Hematopoietic multipotent progenitor cell treated with erythropoietin and hydrocortisone succinate and interleukin-3 and kit ligand, for 15 days (in vitro differentiated cells): ENCODE measurements at places on chromosomes 12 and 14.
A peak's percentile ranks its signal among the peaks of the same experiment; 100 is the strongest.

DNA sequence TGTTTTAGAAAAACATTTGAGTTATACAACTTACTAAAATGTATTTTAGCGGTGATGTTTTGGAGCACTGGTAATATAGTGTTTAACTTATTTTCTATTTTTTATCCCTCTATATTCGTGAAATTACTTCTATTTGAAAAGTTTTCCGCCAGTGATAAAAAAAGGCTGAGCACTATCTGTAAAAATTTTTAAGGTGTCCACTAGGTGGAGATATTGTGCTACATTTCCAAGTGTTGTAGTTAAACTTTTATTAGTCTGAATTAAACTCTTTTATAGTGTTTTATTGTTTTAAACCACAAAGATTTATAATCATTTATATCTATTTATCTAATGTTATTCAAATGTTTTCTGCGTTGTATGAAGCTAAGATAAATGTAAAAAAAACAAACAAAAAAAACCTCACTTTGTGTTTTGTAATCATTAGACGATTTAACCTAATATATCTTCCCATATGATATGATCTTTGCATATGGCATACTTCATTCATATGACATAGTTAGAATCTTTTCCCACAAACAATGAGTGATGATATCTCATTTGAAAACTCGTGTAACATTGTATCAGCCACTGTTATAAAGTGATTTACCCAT, 11.8 kb downstream of the ALG10B start:
- DNase-seq = peak; percentile 54

DNA sequence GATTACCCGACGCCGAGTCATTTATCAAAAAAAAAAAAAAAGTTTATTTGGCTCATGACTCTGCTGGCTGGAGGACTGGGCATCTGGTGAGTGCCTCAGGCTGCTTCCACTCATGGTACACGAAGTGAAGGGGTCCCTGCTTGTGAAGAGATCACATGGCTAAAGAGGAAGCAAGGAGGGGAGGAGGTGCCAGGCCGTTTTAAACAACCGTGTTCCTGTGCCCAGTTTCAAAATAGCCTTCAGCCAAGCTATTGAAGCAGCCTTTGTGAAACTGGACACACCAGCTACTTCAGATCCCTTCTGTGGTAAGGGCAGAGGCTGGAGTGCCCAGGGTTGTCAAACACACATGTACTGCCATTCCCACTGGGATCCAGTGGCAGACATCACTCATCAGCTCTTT, 7.6 kb downstream of the POP5 start:
- DNase-seq = no peak

GRCh38 chr14:71472356-71473340, 459.6 kb upstream of the RGS6 start:
- no peak for DNase-seq

DNA sequence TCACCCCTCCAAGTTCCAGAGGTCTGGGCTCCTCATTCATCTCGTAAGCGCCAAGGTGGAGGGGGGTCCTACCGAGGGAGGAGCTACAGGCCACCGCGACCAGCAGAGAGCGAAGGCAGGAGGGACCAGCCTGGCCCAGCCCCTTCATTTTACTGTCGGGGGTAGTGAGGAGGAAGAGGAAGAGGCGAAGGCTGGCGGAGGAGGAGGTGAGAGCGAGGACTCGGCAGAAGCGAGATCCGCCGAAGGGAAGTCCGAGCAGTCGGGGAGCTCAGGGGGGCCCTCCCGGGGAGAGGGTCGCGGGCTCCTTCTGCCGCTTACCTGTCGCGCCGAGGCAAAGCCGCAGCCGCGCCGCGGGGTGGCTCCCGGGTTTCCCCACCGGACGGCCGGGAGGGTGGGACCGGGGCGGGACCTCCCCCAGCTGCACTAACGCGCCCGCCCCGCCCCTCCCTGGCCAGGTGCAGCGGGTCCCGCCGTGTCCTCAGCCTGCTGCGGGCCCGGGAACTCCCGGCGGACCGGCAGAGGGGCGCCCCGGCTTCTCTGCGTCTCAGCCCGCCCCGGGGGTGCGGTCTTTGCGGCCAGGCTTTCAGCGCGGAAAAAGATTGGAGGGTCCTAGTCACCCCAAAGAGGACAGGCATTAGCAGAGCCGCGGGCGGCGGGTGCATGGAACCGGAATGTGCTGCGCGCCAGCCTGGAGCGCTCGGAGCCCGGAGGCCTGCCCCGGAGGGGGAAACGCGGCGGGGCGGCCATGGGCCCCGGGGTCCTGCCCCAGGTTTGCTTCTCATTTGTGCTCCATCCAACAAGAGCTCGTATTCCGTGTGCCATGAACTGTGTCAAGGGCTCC, at the start of gene GALNT6:
TSS of gene GALNT6 (minus strand) at position 124 of the 841 bp plus-strand sequence. CDS start 11,625 bp downstream, outside the sequence.
- DNase-seq = peak; percentile 58

GRCh38 chr12:49716553-49716952, 9.3 kb upstream of the FMNL3 start:
- no peak for DNase-seq

- DNase-seq = no peak
These were observed 794 bp downstream of the SLC22A17 start for GRCh38 chr14:23351681-23352505.

- no peak for DNase-seq
These were observed 123.3 kb downstream of the SSPN start for GRCh38 chr12:26318661-26319068.

DNA sequence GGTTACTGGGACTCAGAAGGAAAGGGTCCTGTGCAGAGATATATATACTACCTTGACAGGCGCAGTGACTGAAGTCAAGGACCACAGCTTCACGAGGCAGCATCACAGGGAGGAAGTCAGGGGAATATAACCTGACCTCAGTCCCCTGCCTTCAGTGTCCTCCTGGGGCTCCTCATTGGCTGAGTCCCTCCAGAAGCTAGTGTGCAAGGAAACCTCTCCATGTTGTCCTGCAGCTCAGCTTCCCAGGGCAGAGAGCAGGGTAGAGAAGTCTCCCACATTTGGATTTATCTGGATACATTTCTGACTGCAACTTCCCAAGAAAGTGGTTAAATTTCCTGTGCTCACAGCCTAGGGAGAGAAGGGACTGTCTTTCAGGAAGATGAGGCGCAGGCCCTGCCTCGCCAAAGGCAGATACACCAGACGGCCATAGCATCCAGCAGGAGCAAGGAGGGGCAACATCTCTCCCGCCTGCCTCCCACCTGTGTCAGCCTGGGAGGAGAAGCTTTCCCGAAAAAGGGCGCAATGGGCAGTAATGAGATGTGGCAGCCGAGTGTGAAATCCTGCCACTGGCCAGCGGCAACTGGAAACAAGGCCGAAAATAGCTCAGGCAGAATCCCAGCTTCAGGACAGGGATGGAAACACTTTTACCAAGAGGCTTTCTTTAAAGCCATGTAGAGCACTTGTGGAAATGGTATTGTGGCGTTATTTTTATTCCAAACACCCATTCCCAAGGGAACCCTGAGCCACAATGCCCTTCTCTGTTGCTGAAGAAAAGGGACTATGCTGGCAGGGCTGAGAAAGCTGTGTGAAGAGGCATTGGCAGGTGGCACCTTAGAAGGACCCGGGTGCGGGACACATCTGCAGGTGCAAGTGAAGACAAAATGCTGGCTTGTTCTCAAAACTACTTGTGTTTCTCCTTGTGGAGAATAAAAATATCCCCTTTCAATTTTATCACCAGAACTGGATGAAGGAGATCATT, 54.9 kb upstream of the HIF1A start:
- DNase-seq = no peak

DNA sequence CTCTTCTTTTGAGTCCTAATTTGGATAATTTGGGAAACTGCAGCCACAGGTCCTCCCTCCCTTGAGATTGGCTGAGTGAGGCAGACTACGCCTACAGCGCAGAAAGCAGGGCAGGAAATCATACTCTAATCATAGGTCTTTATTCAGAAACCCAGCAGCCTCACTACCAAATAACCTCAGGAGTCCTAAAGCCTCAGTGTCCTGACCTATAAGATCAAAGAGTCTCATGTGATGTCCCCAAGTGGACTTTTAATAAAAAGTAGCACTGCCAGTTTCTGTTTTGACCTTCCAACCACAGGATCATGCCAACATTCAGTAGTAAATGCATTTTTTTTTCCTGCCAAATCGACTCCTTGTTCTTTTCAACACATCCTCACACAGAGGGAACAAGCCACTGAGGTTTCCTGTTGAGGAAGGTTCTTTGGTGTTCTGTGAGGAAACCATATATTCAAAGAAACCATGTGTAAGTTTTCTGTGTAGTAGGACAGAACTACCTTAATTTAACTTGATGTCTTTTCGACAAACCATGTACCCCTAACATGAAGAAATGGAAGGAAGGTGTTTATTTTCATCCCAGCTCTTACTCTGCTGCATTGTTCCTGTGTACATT, 72.2 kb downstream of the VCPKMT start:
- DNase-seq = no peak

DNA sequence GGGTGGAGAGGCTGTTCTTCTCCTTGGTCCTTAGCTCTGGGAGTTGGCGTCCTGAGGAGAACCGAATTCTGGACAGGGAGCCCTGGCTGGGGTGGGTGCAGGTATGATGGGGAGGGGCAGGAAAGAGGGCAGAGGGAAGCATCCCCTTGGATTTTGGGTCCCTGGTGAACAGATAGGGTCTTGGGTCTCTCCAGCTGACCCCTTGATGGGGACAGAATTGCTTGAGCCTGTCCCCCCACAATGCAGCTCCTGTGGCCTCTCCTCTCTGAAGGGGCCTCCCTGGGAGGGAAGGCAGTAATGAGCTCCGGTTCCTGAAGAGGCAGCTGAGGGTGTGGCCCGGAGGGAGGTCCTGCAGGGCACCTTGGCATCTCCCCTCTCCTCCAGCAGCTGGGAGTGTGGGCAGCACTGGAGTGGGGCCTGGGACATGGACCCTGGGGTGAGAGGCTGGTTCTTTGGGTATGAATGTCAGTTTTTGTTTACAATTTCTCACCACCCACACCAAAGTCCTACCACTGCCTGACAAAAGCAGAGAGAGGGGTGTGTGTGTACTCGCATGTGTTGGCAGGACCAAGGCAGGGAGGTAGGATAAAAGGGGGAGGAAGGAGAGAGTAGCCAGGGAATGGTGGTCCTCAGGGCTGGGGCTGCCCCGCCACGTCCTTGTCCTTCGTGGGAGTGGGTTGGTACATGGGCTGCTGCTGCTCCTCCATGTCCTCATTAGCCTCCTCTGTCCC, 7.7 kb upstream of the CEBPE start:
- no peak for DNase-seq

GRCh38 chr12:51838762-51839161, 9.8 kb downstream of the FIGNL2 start:
- no peak for DNase-seq

- no peak for DNase-seq
These were observed 40.8 kb upstream of the OASL start for GRCh38 chr12:121079736-121080272.

DNA sequence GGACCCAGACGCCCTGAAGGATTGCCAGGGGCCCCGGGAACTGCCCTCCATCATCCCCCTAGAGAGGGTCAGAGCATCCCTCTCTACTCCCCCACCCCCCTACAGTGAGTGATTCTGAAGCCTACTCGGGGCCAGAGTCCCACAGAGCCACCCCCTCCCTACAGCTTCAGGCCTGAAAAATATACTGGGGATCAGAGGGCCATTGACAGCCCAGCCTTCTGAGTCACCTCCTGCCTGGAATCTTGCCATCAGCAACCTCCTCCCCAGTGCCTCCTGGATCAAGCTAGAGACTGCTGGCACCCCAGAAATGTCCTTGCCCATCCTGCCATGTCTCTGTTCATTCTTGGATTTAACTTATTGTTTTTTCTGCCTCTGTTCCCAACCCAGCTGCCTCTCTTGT, 21.7 kb upstream of the MIA2 start:
- no peak for DNase-seq

GRCh38 chr14:98961191-98961590, 310.8 kb downstream of the BCL11B start:
- DNase-seq = no peak

DNA sequence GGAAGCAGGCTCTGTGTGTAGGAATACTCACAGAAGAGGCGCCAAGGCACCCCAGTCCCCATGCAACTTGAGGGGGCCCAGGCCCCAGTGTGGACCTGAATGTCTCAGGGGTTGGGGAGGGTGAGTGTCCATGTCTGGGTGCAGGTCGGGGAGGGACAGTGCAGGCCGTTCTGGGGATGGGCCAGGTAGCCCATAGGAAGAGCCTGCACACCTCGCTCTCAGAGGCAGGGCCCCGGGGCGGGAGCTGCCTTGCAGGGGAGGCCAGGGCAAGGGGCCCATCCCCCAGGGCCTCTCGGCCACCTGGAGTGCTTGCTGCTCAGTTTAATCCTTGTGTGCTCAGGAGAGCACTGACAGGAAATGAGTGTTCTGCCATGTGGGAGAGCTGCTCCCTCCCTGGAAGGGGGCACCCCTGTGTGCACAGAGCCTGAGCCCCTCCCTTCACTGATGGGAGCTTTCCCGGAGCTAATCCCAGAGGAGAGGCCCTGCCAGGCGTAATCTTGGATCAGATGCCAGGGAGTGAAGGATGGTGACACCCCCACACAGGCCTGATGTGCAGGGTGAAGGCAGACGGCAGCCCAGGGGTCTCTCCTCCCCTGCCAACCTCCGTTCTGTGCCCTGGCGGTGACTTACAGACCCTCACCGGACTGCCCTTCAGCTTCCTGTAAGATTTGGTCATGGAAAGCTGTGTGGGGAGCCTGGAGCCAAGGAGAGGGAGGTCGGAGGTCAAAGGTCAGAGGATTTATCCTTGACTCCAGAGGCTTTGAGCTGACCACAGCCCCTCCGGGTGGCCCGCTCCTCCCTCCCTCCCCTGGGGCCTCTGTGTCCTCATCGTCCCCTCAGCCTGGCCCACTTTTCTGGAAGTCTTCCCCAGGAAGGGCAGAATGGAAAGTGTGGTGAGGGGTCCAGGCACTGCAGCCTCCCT, 24.4 kb upstream of the FBRSL1 start:
- DNase-seq = no peak

DNA sequence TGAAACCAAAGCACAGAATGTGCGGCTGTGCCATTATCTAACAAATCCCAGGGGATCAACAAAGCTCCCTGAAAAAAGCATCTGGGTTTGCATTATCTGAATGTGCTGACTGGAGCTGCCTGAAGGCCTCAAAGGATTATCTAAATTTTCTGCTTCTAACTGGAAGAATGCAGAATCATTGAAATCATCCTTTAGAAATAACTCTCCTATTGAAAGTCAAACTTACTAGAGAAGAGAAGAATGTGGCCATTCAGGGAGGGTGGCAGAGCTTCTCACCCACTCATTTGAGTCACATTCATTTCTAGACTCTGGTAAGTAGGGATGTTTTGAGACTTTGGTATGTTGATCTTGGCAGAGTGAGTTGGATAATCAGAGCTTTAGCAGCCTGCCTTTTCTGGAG, 220.6 kb upstream of the RGS6 start:
- DNase-seq = no peak
